ENCODE measurements at places on chromosomes 7 and 10. TPM values are rescaled to one million over a fixed set of nuclear protein-coding genes. Genes with fewer than 3 reads are reported as not detected.

DNA sequence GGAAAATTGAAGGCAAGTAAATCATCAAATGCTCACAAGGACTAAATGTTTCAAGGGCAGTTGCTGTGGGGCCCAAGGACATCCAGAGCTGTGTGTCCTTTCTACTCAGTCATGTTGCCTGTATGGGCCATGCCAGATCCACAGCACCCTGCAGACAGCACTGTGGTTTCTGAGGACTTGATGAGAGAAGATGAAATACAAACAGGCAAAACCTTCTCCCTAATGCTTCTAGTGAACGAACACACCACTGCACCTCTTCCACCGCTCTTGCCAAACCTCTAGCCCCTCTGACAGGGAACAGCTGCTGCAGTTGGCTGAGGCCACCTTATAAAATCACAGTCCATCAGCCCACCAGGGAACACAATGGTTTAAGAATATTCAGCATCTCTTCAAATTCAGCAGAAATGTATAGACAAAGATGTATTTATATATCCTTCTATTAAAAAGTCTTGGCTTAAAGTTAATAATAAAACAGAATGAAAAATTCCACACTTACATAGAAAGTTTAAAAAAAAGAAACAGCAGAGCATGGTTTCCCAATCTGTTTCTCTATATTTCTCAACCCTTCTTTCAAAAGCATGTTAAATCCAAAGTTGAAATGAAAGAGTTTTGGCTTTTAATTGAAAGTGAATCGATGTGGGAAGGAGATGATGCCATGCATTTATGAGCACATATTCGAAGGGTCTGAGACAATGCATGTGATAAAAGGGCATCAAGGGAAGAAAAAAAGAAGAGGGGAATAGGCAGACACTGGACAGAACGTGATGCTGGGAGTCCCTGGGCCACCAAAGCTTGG, 14.0 kb downstream of the CYP3A7 start:
- no peak for DNase-seq

GRCh38 chr7:36455646-36456045, 66.0 kb downstream of the ANLN start:
- DNase-seq = no peak

DNA sequence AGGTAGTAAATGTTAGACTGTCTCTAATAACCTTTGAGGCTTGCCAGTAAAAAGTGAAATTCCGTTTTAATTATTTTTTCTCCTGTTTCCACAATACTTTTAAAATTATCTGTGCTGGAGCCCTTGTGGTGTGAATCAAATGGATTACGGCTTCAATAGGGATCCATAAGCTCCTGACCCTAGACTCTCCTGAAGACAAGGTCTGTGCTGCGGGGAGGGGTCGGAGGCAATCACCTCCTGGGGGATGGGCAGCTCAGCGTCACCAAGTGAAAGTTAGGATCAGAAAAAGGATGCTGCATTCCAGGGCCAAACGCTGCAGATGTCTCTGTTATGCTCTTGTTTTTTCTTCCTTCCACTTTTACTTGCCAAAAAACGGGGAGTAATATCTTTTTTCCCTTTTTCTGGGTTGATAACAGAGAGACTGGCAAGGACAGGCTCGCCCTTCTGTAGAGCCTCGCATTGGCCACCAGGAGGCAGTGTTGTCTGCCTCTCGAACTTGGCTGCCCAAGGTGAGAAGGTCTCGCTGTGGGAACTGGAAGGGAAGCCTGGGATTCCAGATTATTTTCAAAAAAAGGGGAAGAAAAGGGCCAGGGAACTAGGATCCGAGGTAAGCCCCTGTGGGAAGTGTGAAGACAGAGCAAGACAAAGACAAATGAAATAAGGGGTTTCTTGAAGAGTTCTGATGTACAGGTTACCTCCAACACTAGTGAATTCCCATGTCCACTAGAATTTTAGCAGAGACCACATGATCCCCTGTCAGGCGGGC, 621.9 kb downstream of the ACTR3B start:
- peak; percentile 28 for DNase-seq

GRCh38 chr7:51318886-51319579, 2.4 kb upstream of the COBL start:
- no peak for DNase-seq

DNA sequence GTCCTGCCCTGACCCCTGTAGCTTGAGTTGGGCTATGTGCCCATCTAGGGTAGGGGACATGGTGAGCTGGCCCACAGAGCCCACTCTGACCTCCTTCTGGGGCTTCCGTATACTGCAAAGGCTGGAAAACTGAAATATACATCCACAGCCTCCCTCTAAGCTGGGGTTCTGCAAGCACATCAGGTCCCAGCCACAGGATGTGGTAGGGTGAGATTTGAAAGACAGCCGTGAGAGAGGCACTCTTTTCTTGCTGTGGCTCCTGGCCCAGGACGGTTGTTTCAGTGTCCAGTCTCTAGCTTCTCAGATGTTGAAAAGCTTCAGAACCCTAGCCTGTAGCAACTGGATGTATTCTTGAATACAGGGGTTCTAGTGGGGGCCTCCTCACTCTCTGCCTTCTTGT, 60.1 kb upstream of the ADRB1 start:
- no peak for DNase-seq

DNA sequence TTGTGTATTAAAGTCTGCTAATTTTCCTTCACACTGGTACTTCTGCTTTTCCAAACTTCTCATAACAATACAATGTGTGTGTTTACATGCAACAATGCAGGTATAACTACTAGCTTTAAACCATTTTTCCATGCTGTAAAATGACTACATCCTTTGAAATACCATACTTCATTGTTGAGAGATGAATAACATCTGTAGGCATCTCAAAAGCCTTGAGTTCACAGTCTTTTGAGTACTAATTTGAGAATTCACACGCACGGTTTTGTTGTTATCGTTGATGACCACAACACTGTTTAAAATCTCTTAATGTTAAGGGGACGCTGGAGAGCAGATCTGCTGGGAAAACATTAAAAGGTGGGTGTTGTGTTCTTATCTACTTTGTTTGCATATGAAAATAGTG, 37.4 kb downstream of the SEMA3A start:
- no peak for DNase-seq

GRCh38 chr10:128869101-128869749, 597.8 kb upstream of the MGMT start:
- DNase-seq = no peak

GRCh38 chr10:28975891-28976531, 298.7 kb downstream of the BAMBI start:
- peak; percentile 34 for DNase-seq

GRCh38 chr7:102220229-102220850, 66.3 kb upstream of the SH2B2 start:
- no peak for DNase-seq

- DNase-seq = peak; percentile 40
Measured at GRCh38 chr10:110535958-110536891, 31.3 kb upstream of the SMC3 start.

DNA sequence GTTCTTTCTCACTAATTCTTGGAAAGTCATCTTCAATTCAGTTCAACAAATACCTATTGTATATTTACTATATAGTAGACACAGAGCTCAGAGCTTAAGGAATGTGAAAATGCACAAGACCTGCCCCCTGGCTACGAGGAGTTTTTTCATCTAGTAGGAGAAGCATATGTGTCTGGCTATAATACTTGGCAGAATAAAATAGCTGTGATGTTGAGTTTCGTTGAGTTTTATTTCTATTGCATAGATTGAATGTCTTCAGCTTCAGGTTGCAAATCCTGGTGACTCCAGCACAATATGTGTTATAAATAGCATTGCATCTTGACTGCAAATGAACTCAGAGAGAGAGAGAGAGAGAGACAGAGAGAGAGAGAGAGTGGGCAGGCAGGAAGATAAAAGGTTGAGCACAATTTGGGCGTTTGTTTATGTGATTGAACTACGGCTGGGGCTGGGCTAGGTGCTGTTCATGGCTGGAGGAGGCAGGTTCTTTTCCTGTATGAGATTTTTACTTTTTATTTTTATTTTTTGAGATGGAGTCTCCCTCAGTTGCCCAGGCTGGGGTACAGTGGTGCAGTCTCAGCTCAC, 229.6 kb downstream of the GALNT17 start:
- DNase-seq = no peak

DNA sequence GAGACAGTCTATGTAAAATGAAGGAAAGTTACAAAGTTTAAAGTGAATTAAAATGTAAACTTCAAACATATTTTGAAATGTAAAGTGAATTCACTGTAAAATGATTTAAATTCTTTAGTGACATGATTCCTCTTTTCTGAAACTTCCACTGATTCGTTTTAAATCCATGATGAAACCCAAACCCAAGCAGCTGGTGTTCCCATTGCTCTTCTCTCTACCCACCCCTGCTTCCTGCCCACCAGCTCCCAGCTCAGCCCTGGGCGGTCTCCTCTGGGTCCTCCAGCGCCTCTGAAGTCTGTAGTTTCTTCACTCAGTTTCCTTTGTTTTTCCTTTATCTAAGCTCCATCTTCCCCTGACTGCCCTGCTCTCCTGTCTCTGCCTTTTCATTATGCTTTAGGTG, 175.9 kb downstream of the SNX10 start:
- DNase-seq = no peak

DNA sequence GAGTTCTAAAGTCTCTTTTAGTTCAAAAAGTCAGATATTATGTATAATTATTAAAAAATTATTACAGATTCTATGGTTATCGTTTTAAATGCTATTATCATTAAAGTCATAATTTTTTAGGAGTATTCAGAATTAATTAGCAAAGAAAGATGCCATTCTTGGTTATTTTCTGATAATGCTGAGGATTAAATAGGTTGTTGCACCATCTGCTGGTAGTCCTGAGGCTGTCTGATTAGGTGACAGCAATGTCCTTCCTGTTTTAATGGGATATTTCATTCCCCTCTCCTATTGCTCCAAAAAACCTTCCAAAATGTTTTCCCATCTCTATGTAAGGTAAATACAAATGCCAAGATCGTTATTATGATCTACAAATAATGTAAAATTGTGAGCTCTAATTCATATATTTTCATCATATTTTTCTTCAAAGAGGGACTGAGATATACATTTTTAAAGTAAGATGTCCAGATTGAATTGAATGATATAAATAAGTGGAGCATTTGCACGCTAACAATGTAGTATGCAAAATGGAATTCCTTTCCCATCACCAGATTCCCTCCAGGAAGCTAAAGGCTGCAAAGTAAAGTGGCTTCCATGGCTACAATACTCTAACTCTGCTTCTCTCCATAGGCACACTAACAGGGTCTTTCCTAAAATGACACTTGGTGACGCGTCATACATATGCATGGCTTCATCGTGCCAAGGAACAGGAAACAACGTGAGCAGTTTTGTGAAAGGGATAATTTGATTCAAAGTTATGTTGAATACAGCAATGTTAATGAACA, 58.8 kb upstream of the AKR1E2 start:
- no peak for DNase-seq

DNA sequence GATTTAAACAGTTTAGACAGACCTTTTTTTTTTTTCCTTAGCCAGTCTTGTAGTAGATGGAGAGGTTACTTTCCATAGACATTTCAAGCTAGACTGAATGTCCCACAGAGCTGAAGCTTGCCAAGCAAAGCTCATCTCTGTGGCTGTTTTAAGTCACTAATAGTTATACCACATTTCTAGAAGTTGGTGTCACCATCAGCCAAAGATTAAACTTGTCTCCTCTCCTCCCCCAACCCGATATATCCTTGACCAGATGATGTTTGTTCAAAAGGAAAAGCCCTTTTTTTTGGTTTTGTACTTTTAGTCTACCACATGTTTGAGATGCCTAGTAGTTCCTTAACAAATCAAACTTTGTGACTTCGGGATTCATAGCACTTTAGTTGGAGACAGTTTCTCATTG, 66.1 kb downstream of the ADD3 start:
- no peak for DNase-seq

- no peak for DNase-seq
Measured at GRCh38 chr10:103632247-103632642, 138.7 kb downstream of the NEURL1 start.

- no peak for DNase-seq
Measured at GRCh38 chr7:91492317-91492716, 228.1 kb downstream of the FZD1 start.

DNA sequence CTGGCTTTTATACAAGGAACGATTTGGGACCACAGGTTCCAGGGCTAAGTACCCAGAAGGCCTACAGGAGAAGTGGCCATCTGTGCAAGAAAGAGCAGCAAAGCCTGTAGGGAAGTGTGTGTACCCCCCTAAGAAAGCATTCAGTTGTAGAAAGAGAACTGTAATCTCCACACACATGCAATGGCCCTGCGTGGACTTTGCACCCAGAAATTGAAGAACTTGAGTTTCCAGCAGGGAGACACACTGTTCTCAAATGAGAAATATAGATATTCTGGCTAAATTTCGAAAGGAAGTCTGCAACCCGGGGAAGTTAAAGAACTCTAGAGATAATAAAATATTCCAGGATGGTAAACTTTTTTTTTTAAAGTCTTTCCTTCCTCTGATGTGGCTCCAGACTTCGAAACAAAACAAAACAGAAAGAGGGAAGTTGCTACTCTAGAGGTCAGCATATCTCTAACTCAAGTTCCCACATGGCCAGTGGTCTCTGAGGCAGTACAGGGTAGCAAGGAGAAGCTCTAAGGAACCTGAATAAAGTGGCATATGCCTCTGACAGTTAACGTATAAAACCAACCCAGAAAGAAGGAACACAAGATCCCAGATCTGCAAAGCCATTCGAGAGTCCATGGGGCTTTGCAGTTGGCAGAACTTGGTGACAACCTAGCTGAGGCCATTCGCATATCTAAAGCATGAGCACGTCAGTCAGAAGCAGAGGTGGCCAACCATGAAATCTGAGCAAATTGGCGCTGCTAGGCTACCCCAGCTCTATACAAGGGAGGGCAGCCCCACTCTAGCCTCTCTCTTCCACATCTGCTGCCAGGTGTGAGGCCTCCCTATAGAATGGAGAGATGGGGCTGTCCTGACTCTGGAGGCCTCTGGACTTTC, 56.6 kb downstream of the ELMO1 start:
- no peak for DNase-seq

DNA sequence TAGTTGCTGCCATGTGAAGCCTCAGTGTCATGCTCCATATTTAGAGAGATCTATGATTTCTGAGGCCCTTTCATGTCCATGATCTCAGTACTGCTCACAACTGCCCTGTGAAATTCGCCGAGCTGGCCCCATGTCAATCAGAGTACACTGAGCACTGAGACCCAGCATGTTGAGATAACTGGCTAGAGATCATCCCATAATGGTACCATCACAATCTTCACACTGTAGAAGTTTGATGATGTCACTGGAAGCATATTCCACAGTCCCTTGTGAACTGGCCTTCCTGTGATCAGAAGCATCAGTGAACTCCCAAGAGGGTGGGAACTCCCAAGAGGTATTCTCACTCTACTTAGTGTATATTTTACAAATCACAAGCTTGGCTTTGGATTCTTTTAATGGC, 116.0 kb downstream of the EGFR start:
- DNase-seq = no peak

GRCh38 chr10:129962872-129963640, 1.0 kb downstream of the EBF3 start:
- no peak for DNase-seq

The VWDE gene
- total RNA-seq = 7.3 TPM

The TMEM236 gene
- total RNA-seq = 0.71 TPM

The SORCS3 gene
- not detected for total RNA-seq

The STEAP1 gene
- total RNA-seq = 12.0 TPM

The PNLIPRP1 gene
- total RNA-seq = not detected

The SH2D4B gene
- total RNA-seq = not detected

The SLC39A12 gene
- not detected for total RNA-seq

The FAM237B gene
- not detected for total RNA-seq

All from left cardiac atrium (tissue), 4 donors.